ENCODE measurements at places on chromosomes 12 and 14.

GRCh38 chr14:88934351-88934806 is 109.9 kb downstream of the TTC8 start:
- DNase-seq = peak; percentile 43

DNA sequence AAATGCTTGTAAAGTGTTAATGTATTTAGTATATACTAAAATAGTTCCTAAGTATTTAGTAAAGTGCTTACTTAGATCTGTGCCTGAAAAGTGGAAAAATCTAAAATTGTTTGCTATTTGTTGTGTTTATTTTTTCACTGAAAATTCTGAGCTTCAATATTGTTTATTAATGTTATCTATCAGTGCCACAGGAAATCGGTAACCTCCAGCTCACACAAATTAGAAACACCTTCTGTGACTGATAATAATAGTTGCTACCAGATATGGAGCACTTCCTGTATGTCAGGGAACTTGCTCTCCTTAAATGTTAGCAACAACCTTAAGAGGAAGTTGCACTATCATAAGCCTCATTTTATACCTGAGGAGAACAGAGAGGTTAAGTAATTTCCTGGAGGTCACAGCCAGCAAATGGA is 723 bp upstream of the LRP10 start:
- no peak for DNase-seq

GRCh38 chr12:125287155-125287847 is 222.1 kb downstream of the AACS start:
- DNase-seq = no peak

GRCh38 chr14:64683264-64683663 is 21.0 kb upstream of the PLEKHG3 start:
- no peak for DNase-seq

GRCh38 chr12:92927055-92927435 is 2.0 kb downstream of the EEA1 start:
- DNase-seq = peak; percentile 90

GRCh38 chr14:64549791-64550620 is at the start of gene PPP1R36:
Gene PPP1R36, plus strand, starts transcription at chr14:64549961. Its CDS starts 37 bp downstream, at chr14:64549998.
- DNase-seq = peak; percentile 41

DNA sequence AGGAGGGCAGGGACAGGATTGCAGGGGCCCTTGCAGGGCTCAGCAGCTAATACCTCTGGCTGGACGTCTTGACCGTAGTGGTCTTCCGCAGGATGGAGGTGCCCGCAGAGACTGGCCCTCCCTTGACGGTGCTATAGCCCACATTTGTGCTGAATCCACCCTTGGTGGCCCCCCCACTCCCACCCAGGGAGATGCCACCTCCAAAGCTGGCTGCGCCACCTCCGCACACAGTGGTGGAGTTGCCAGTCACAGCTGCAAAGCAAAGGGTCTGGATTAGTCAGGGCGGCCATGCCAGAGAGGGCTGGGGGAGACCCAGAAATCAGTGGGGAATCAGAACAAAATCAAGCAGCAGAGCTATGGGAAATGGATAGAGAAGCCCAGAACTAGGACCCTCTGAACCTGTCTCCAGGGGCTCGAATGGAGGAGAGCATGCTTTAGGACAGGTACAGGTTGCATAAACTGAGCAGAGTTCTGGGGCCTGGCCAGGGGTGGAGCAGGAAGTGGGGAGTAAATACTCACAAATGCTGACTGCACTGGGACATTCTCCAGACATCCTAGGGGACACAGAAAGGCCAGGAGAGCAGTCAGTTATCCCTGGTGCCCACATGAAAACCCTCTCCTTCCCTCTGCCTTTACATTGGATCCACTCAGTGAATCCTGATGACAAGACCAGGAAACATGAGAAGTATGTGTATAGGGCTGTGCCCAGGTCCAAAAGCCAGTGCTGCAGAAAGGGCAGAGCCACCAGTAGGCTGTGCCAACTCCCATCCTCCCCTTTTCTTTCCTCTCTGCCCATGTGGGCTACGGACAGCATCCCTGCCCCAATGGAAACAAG is 8.1 kb upstream of the KRT4 start:
- DNase-seq = peak; percentile 9

DNA sequence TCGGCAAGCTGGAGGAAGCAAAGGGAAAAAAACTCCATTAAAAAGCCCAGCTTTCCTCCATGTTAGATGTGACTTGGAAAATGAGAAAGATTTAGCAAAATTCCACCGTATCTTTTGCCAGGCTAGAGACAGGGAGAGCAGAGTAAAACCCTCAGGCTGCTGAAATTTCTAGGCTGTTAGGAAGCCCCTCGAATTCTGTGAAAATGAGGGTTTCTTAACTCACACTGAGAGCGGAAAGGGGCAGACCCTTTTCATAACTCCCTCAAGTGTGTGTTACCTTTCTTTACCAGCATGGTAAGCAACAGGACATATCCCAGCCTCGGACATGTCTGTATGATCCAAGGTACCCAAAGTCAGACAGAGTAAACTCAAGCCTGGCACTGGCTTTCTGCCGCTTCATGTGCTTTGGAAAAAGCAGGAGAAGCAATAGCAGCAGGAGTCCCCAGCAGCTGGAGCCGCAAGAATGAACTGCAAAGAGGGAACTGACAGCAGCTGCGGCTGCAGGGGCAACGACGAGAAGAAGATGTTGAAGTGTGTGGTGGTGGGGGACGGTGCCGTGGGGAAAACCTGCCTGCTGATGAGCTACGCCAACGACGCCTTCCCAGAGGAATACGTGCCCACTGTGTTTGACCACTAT is at the start of gene RHOJ:
Gene RHOJ, plus strand, starts transcription at position 37 of the 637 bp plus-strand sequence. Its CDS starts 427 bp downstream, at position 464.
- peak; percentile 59 for DNase-seq

DNA sequence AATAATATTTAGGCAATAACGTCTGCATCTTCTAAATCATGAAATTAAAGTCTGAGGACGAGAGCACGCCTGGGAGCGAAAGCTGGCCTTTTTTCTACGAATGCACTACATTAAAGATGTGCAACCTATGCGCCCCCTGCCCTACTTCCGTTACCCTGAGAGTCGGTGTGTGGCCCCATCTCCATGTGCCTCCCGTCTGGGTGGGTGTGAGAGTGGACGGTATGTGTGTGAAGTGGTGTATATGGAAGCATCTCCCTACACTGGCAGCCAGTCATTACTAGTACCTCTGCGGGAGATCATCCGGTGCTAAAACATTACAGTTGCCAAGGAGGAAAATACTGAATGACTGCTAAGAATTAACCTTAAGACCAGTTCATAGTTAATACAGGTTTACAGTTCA is 19.3 kb downstream of the CKB start:
- DNase-seq = no peak

- no peak for DNase-seq
These were observed 6.6 kb upstream of the PCNX4 start for GRCh38 chr14:60085085-60085484.

- no peak for DNase-seq
These were observed 729.1 kb upstream of the MGAT4C start for GRCh38 chr12:86985298-86985697.

GRCh38 chr12:11904124-11904523 is 166.6 kb upstream of the BCL2L14 start:
- DNase-seq = no peak

GRCh38 chr12:47504775-47505446 is 200.9 kb downstream of the RPAP3 start:
- DNase-seq = peak; percentile 53

GRCh38 chr14:21089877-21090193 is 8.6 kb downstream of the ZNF219 start:
- no peak for DNase-seq

DNA sequence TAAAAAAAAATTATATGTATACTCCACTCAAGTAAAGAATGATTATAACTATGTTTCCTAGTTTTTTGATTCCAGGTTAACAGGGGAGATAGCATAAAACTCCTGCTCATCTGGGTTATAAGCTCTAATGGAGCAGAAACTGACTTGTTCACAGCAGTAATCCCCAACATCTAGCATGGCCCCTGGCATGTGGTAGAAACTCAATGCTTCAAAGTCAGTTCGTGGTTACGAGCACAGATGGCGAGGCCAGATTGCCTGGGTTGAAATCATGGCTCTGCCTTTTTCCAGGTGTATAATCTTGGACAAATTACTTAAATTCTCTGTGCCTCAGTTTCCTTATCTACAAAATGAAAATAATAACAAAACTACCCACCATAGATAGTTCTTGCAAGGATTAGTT is 183.8 kb downstream of the TTC7B start:
- DNase-seq = no peak

DNA sequence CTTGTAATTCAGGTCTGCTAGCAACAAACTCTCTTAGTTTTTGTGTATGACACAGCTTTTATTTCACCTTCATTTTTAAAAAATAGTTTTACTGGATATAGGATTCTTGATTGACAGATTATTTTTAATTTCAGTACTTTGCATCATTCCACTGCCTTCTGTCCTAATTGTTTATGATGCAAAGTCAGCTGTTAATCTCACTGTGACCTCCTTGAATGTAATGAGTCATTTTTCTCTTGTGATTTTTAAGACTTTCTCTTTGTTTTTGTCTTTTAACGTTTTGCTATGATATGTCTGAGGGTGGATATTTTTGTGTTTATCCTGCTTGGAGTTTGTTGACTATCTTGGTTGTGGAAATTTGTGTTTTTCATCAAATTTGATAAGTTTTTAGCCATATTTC is 126.3 kb upstream of the FBXO33 start:
- DNase-seq = no peak

GRCh38 chr14:61034416-61035120 is 53.5 kb downstream of the SLC38A6 start:
- DNase-seq = no peak

DNA sequence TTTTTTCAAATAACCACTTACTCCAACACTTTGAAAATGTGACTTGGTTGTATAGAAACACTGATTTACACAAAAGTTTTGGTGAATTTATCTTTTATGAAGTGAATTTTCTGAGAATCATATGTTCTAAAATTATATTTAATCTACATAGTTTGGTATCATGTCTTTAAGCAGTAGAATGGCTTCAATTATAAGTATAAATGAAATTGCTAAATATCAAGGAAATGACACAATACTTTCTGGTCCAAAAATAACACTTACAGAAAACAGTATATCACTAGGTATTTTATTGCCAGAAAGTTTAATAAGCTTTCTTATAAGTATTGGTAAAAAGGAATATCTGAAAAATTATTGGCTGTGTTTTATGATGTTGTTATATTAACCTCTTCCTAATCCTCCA is 90.9 kb downstream of the SRGAP1 start:
- DNase-seq = no peak

- DNase-seq = no peak
These were observed 181.9 kb downstream of the SLC6A15 start for GRCh38 chr12:84730561-84731162.

DNA sequence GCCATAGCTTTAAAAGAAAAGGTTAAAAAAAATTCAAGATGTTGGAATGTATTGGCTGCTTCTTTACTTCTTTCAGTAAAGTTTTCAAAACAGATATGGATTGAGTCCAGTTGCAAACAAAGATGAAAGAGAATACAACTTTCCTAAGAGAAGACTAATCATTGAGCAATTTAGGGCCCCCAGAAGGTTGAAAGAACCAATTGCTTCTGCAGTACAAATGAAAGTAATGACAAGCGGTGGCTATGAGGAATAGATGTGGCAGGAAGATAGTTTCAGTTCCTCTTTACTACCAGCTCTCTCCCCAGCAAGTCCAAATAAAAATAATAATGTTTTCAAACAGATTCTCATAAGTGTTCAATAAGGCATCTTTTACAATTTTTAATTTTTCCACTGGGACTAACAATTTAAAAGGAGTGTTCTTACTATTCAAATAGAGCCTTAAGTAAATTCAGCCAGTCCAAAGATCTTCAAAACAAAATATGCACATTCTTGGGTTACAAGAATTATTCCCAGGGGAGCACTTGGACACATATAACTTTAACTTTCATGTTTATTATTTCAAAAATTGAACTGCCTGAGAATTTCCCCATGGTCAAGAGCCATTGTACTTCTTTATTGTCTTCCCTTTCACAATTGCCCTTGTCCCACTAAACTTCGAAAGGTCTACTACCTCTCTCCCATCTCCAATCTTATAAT is 62.3 kb upstream of the PPP1R12A start:
- peak; percentile 76 for DNase-seq

DNA sequence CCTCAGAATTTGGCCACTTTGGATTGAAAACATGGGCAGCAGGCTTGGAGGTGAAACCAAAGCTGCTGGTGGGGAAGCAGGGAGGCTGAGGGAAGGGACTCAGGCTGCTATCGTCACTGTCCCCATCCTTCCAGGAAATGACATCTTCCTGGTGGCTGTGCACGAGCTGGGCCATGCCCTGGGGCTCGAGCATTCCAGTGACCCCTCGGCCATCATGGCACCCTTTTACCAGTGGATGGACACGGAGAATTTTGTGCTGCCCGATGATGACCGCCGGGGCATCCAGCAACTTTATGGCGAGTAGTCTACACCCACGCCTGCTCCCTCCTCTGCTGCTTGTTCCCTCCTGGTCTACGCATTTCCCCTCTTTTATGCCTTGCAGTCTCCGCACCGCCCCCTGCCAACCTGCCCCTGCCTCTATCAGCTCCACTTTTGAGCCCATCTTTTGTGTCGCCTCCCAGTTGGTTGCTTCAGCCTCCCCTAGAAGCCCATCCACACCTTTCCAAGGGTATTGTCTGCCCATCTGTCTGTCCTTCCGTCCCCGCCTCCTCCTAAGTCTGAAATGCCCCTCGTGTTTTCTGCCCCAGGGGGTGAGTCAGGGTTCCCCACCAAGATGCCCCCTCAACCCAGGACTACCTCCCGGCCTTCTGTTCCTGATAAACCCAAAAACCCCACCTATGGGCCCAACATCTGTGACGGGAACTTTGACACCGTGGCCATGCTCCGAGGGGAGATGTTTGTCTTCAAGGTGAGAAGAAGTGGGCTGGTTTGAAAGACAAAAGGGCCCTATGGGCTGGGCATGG is 6.9 kb downstream of the MMP14 start:
- DNase-seq = no peak

DNA sequence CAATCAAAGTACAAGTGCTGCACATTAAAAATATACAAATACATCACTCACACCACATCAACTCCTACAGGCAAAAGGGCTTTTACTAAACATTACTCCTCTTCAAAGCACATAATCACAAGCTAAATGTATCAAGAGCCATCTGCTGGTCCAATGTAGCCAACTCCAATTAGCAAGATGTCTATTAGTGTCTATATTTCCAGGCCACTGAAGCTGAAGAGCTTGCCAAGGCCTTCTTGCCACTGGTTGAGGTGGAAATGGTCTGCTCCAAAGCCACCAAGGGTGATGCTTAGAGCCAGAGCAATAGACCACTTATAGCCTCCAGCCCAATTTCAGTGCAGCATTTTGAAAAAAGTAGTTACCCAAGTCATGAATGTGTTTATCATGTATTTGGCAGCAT is 54.4 kb downstream of the RASSF9 start:
- no peak for DNase-seq

DNA sequence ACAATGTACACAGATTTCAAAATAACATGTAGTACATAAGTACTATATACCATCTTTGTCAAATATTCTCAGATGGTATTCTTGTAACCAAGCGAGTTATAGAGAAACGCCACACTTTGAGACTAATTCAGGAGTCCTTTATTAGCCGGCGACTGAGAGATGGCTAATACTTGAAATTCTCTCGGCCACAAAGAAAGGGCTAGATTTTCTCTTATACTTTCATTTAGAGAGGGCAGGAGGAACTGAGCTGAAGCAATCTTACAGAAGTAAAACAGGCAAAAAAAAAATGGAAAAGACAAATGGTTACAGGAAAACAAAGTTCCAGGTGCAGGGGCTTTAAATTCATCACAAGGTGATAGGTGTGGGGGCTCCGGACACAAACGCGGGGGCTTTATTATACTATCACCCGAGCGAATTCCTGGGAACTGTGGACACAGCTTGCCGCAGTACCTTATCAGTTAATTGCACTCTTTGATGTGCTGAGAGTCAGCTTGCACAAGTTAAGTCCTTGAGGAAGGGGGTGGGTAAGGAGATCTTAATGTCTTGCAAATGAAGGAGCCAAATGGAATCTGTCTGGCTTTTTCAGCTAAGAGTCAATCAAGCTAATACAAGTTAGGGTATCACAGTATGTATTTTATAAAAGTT is 382.3 kb downstream of the KCNH5 start:
- no peak for DNase-seq
